ENCODE measurements at places on chromosomes 13 and 19.

DNA sequence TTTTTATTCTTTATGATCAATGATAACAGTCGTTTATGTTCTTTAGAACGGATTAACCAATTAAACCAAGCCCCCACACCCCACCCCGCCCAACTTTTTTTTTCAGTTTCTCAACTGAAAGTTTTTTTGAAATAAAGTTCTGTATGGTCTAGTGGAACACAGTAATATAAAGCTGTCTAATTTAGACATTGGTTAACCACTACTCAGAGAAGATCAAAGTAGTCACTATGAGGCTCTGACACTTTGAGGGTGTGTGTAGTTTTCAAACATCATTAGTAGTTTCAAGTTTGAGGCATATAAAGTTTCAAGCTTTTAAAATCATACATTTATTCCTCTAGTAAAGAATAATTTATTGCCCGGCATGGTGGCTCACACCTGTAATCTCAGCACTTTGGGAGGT, 413.2 kb downstream of the EFNB2 start:
- no peak for DNase-seq

GRCh38 chr19:50435221-50435620, 2.5 kb downstream of the MYBPC2 start:
- no peak for DNase-seq

GRCh38 chr13:48801255-48801654, 147.5 kb downstream of the CYSLTR2 start:
- DNase-seq: no peak

GRCh38 chr13:49307365-49307764, 59.6 kb downstream of the CDADC1 start:
- DNase-seq: no peak

- peak; percentile 74 for DNase-seq
These were observed 744 bp upstream of the POU2F2 start for GRCh38 chr19:42132851-42133528.

DNA sequence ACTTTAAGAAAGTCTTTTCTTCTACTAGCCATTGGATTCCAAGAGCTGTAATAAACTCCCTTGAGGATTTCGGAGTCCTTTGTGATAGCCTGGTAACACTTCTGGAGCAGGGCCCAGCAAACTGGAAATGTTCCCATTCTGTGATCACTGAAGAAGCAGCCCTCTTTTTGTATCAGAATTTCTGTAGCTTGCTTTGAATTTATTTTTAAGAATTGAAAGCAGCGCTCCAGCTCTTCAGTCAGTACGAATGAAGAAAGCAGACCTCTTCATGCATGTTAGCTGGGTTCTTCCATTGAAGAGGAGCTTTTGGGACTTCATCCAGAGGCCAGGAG, 141.5 kb downstream of the AKAP11 start:
- DNase-seq: no peak

DNA sequence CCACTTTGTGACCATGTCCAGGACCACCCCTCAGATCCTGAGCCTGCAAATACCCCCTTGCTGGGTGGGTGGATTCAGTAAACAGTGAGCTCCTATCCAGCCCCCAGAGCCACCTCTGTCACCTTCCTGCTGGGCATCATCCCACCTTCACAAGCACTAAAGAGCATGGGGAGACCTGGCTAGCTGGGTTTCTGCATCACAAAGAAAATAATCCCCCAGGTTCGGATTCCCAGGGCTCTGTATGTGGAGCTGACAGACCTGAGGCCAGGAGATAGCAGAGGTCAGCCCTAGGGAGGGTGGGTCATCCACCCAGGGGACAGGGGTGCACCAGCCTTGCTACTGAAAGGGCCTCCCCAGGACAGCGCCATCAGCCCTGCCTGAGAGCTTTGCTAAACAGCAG, 7.7 kb upstream of the CEACAM7 start:
- DNase-seq: no peak

DNA sequence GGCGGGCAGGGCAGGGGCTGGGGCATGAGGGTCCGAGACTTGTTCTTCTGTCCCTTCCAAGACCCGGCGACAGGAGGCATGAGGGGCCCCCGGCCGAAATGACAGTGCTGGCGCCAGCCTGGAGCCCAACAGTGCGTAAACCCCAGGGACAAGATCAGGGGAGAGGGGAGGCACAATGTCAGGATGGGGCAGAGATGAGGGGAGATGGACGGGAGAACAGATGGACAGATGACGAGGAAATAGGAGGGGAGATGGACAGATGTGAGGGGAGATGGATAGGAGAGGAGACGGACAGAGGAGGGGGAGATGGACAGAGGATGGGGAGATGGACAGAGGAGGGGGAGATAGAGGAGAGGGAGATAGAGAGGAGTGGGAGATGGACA, 518 bp downstream of the FLT3LG start:
- DNase-seq: no peak

GRCh38 chr13:32791545-32792172, 205.4 kb downstream of the PDS5B start:
- no peak for DNase-seq

DNA sequence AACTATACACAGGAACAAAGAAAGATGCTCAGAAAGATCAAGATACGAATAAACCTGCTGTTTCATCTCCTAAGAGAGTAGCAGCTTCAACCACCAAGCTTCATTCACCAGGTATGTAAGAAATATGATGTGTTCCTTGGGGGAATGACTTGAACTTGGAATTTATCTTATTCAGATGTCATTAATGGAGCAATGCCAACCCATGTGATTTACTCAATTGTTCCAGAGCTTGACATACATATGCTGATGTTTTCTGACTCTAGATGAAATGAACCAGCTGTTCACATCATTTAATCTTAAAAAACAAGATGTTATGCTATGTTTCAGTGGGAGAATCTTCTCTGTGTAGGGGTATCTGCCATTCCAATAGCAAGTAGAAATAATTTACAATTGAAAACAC, 270.9 kb downstream of the SLC7A1 start:
- no peak for DNase-seq

- no peak for DNase-seq
These were observed 393.7 kb downstream of the FOXO1 start for GRCh38 chr13:40272776-40273139.

GRCh38 chr13:20270163-20270865, 38.2 kb upstream of the GJB6 start:
- no peak for DNase-seq

DNA sequence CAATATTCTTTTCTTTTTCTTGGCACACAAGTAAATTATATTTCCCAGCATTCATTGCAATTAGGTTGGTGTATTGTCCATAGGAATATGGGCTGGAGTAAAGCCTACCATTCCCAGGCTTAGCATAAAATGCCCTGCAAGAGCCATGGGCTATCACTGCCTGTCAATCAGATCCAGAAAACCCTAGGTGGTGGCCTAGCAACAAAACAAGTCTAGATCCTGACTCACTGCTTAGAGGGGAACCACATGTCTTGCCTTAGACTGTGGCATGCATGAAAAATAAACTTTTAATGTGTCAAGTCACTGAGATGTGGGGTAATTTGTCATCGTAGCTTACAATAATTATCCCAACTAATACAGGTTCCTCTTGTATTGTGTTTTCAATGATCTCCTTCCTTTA, 16.2 kb downstream of the SOX21 start:
- no peak for DNase-seq

GRCh38 chr19:2269244-2270156, 12.5 kb downstream of the PEAK3 start:
- DNase-seq: peak; percentile 98

DNA sequence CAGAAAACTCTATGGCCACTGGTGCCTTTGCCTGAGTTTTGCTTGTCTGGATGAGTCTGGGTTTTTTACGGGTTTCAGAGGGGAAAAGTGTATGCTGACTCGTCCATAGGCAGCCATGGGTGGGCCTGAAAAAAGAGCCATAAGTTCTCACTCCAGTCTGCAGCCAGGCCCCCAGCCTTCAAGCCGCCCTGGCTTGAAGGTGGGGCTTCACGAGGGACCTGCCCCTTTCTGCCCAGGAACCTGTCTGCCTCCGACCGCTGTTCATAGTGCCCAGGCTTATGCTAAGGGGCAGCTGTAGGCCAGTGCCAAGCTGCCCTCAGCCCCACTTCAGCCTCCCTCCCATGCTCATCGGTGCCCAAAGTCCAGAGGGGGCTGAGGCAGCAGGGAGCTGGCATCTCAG, 385.2 kb downstream of the PCDH9 start:
- no peak for DNase-seq

DNA sequence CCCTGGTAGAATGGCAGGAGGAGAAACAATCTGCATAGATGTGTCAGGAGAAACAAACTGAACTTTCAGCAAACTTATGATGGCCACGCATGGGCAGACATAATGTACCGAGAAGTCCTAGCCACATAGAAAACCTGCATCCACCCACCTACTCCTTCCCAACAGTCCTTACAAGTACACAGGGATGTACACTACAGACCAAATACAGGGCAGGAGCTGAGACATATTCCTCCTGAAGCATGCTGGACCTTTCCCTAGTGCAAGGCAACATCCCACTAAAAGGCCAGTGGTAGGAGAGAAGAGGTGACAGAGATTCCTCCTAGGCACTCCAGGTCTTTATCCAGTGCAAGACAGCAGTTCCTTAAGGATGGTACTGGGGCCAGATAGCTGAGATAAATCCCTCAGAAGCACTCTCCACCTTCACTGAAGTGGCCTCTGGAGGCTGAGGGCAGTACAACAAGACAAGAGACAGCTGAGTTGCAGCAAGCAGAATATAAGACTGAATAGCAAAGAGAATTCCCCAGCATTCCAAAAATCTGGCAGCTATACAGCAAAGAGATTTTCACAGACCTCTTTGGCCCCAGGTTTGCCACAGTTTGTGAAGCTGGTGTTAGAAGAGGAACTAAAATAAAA, 18.3 kb downstream of the VWA8 start:
- no peak for DNase-seq

- no peak for DNase-seq
These were observed 4.2 kb downstream of the PGPEP1 start for GRCh38 chr19:18344582-18344950.

DNA sequence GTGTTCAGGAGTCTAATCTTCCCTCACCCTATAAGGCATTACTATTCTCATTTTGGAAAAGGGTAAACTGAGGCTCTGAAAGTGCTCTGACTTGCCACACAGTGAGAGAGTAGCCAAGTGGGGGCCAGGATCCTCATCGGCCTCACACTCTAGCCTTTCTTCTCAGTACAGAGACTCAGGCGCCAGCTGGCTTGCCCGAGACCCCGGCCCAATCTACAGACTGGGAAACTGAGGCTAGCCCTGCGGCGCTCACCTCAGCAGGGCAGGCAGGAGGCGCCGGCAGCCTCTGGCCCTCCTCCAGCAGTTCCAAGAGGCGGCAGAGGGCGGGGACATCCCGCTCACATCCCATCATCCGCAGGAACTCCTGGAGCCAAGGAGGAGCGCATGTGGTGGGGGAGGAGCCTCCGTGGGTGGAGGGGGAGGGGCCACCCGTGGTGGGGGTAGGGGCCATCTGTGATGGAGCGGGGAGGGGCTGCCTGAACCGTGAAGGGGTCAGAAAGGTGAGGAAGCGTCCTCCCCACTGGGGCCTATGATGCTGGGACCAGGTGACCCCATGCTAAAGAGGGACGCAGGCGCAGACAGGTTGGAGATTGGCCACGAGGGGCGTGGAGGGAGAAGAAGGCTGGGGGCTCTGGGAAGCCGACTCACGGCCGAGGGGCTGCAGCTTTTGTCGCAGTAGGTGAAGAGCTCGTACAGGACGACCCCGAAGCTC, 8.7 kb upstream of the INSL3 start:
- DNase-seq: no peak

- no peak for DNase-seq
These were observed 17.5 kb upstream of the SIGLEC14 start for GRCh38 chr19:51664131-51664530.

GRCh38 chr19:50820549-50821247, 2.9 kb downstream of the KLK1 start:
- no peak for DNase-seq

GRCh38 chr19:43695985-43696704, 19.7 kb upstream of the IRGC start:
- no peak for DNase-seq

DNA sequence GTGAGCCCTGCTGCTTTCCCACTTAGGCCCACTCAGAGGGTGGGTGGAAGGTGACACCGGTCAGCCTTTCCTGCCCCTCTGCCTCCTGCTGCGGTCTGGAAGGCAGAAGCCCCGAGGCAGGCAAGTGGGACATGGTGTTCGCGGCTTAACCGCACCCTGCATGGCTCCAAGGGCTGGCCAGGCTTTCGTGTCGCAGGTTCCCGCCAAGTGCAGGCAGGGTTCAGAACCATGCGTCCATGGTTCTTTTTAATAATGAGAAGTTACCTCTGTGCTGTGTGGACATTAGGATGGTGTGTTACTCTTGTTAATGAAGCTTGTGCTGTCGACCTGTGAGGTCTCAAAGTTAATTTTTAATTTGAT, 986 bp downstream of the DGKH start:
- DNase-seq: no peak

DNA sequence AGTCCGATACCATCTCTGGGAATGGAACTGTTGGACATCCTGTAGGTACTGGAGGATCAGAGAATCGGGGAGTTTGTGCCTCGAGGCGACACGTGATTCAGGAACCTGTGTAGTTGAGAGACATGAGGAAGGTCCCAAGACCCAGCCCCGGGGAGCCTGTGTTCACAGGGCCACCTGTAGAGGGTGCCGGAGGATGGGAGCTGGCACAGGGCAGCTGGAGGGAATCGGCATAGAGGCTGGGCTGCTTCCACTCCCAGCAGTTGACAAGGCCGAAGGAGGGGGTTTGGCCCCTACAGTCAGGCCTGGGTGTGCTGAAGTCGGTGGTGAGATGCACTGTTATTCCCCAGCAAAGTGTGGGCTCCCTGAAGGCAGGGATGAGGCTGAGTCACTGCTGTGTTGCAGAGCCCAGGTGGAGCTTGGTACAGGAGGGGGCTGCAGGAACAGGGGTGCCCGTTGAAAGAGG, 2.5 kb upstream of the ISYNA1 start:
- peak; percentile 28 for DNase-seq

- no peak for DNase-seq
These were observed 622.6 kb upstream of the PCDH20 start for GRCh38 chr13:62038214-62038613.

- DNase-seq: peak; percentile 93
These were observed 708 bp upstream of the ERCC1 start for GRCh38 chr19:45424191-45425058.

- DNase-seq: no peak
These were observed 311.4 kb upstream of the ATXN8OS start for GRCh38 chr13:69796256-69796655.

DNA sequence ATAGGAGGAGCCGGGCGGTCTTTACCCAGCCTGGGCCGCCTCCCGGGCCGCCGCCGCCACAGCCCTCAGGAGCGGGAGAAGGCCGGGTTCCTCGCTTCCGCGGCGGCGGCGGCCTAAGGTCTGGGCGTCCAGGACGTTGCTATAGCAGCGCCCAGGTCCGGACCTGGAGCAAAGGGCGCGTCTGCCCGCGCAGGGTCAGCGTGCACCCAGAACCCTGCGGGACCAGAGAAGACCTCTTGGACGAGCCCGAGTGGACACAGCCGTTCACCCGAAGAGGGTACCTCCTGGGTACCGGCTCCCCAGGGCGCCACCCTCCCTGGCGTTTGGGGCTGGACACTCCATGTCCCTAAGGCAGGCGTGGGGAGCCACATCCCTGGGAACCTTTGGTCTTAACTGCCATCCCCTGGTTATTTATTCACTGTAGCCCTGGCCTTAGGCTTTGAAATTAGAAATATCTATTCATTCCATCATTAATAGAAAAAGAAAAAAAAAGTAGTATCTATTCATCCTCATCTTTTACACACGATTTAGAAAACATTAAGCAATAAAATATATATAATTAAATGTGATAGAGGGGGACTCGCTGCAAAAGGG, 2.4 kb downstream of the DZIP1 start:
- peak; percentile 15 for DNase-seq
